ENCODE measurements at places on chromosomes 3 and 15. TPM values are rescaled to one million over a fixed set of nuclear protein-coding genes. Genes with fewer than 3 reads are reported as not detected.

Gene VGLL4
- polyA plus RNA-seq: 12.9 TPM

Gene TLE3
- polyA plus RNA-seq: 13.8 TPM

Gene RTP3
- not detected for polyA plus RNA-seq

Gene ETV5
- polyA plus RNA-seq: 1.0 TPM
